Hepatocyte (in vitro differentiated cells): ENCODE measurements at places on chromosomes 3 and 15. TPM values are rescaled to one million over a fixed set of nuclear protein-coding genes. Genes with fewer than 3 reads are reported as not detected.
A peak's percentile ranks its signal among the peaks of the same experiment; 100 is the strongest.

Gene TNFSF10
- polyA plus RNA-seq, result 12.7 and 13.0 TPM in 2 replicates

- H3K36me3 ChIP-seq, result no peaks in the 10 kb centered on the region
- H3K27ac ChIP-seq, result no peak overlapping the region
- H3K4me3 ChIP-seq, result no peak overlapping the region
- peaks cover 4% of the 10 kb centered on the region for H3K4me1 ChIP-seq
Measured at GRCh38 chr3:16510620-16511319, 2.7 kb downstream of the RFTN1 start.

DNA sequence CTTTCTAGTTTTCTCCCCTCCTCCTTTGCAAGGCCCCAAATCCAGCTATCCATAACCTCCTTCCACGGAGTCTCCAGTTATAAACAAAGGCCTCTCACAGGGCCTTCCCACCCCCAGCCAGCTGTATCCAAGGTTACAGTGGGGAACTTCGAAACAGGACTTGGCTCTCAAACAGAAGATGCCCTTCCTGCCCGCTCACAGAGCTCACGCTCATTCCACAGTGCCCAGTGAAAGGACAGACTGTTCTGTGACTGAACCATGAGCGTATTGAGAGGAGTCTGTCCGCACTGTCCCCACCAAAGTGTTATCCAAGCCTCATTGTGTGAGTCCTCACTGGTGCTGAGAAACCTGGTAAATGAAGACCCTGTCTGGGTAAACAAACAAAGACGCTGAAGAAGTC is 35.4 kb downstream of the ARHGAP31 start:
- peak overlapping the region; percentile 60 for H3K27ac ChIP-seq
- DNase-seq, result no peak
- no peaks in the 10 kb centered on the region for H3K27me3 ChIP-seq
- no peak overlapping the region for H3K4me3 ChIP-seq
- peaks cover 14% of the 10 kb centered on the region for H3K4me1 ChIP-seq
- no peaks in the 10 kb centered on the region for H3K36me3 ChIP-seq

DNA sequence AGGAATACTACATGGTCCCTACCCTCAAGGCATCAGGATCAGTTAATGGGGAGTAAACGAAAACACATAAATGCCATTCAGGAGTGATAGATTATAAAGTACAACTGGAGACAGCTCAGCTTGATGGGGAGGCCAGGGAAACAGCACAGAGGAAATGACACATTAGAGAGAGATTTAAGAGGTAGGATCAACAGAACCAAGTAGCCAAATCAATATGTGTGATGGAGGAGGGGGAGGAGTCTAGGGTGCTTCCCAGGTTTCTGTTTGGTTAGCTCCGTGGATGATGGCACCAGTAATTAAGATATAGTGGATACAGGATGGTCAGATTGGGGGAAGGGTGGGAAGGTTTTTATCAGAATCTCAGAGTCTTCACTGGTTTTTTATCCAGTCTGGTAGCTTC is 229.5 kb upstream of the ROPN1 start:
- H3K27ac ChIP-seq, result no peak overlapping the region
- no peak overlapping the region for H3K4me3 ChIP-seq
- DNase-seq, result no peak
- no peaks in the 10 kb centered on the region for H3K27me3 ChIP-seq
- H3K4me1 ChIP-seq, result no peaks in the 10 kb centered on the region

- H3K4me3 ChIP-seq, result no peak overlapping the region
- H3K4me1 ChIP-seq, result peaks cover 9% of the 10 kb centered on the region
- no peaks in the 10 kb centered on the region for H3K27me3 ChIP-seq
- no peak for DNase-seq
Measured at GRCh38 chr15:68191555-68191954, 13.6 kb downstream of the CALML4 start.

Gene SMCO1
- polyA plus RNA-seq, result not detected in 2 replicates

Gene GOLGA8S
- polyA plus RNA-seq, result 0.05 TPM in 1 of 2 replicates, not detected in the other
